Muscle of leg (tissue), 16 donors: ENCODE measurements at places on chromosomes 16 and 17. TPM values are rescaled to one million over a fixed set of nuclear protein-coding genes. Genes with fewer than 3 reads are reported as not detected.

The PABPN1L gene
- 0.04 TPM for total RNA-seq

The PRR29 gene
- total RNA-seq, result 0.75 TPM

The SLC6A4 gene
- 0.13 TPM for total RNA-seq

The CD7 gene
- 0.22 TPM for total RNA-seq

The DPEP3 gene
- 0.04 TPM for total RNA-seq

The PDILT gene
- not detected for total RNA-seq

The NRN1L gene
- total RNA-seq, result 0.75 TPM

The OTOP3 gene
- total RNA-seq, result not detected

The SPNS3 gene
- 0.44 TPM for total RNA-seq

The TSPOAP1 gene
- total RNA-seq, result 3.6 TPM

The CRYM gene
- total RNA-seq, result 0.13 TPM

The SLC52A1 gene
- total RNA-seq, result 0.04 TPM

The TOX3 gene
- 0.44 TPM for total RNA-seq

The C16orf74 gene
- total RNA-seq, result 1.3 TPM

The ST6GALNAC1 gene
- 0.13 TPM for total RNA-seq

The SMIM22 gene
- not detected for total RNA-seq

The GRIN2A gene
- 0.18 TPM for total RNA-seq

The C1QL1 gene
- 5.3 TPM for total RNA-seq

The MYH13 gene
- total RNA-seq, result 0.31 TPM

The USH1G gene
- total RNA-seq, result not detected

The COPZ2 gene
- total RNA-seq, result 99.2 TPM

The HASPIN gene
- total RNA-seq, result 4.3 TPM

The PLCG2 gene
- 4.7 TPM for total RNA-seq

The PIEZO1 gene
- 49.3 TPM for total RNA-seq

The VTN gene
- total RNA-seq, result 0.58 TPM

The TERB1 gene
- total RNA-seq, result not detected

The RAB11FIP3 gene
- 13.9 TPM for total RNA-seq

The MATCAP1 gene
- 8.6 TPM for total RNA-seq

The RUNDC3A gene
- 1.4 TPM for total RNA-seq

The CBFA2T3 gene
- 3.8 TPM for total RNA-seq

The GCGR gene
- not detected for total RNA-seq

The PRSS27 gene
- 0.75 TPM for total RNA-seq
